ENCODE measurements at places on chromosomes 1 and 21.

GRCh38 chr1:169853341-169853740, 40.4 kb downstream of the SCYL3 start:
- DNase-seq = no peak

- no peak for DNase-seq
Observed at GRCh38 chr1:162055062-162055461, 14.4 kb upstream of the NOS1AP start.

GRCh38 chr1:107379826-107380225, 239.0 kb downstream of the NTNG1 start:
- DNase-seq = no peak

- DNase-seq = no peak
Observed at GRCh38 chr1:224785622-224786021, 143.9 kb upstream of the DNAH14 start.

GRCh38 chr1:161935264-161935663, 88.4 kb downstream of the OLFML2B start:
- no peak for DNase-seq

DNA sequence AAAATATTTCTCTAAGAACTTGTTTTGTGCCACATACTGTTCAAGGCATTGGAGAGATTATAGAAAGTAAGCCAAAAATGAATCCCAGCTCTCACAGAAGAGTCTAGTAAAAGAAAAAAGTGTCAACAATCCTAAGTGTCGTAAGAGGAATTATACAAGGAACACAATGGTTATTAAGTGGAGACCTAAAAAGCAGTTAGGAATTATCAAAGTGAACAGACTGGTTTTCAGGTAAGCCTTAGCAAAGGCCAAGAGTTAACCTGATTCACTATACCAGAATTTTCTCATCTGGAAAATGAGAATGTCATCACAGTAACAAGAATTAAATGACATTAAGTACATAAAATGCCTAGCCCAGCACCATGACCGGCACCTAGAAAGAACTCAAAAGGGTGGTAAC, 15.6 kb downstream of the SERBP1 start:
- DNase-seq = no peak

GRCh38 chr1:37682334-37682987, 9.9 kb upstream of the CDCA8 start:
- DNase-seq = peak; percentile 11

GRCh38 chr1:32886828-32887414, 630 bp downstream of the HPCA start:
- no peak for DNase-seq

- no peak for DNase-seq
Observed at GRCh38 chr1:94395231-94395630, 23.0 kb upstream of the ABCD3 start.

DNA sequence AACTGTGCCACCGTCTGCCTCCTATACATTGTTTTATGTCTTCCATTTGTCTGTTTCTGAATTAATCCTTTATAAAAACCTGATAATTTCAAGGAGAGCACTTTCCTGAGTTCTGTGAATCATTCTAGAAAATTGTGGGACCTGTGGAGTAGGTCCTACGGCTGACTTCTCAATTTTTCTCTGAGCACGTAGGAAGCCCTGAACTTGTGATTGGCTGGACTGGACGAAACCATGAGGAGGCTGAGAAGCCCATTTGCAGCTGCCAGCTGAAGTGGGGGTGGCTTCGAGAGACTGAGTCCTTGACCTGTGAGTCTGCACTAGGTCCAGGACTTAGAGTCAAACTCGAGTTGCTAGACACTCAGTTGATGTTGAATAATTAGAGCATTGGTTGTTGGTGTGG, 277.1 kb upstream of the NCAM2 start:
- no peak for DNase-seq

GRCh38 chr1:70633004-70633403, 221.9 kb downstream of the CTH start:
- no peak for DNase-seq

DNA sequence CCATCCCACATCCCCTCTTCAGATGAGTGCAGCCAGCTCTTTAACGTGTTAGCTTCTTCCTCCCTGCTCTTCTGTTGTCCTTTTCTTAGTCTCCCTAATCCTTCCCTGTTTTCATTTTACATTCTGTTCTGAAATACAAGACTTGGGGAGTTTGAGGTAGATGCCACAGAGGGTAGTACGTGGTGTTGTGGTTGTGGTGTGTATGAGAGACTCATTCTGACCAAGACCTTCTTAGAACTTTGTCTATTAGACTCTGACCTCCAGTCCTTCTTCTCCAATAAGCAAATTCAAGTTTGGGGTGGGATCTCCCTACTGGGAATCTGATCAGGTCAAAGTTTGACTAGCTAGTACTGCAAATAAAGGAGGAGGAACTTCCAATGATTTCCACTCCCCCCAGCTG, 39.5 kb downstream of the CACNA1E start:
- DNase-seq = no peak

DNA sequence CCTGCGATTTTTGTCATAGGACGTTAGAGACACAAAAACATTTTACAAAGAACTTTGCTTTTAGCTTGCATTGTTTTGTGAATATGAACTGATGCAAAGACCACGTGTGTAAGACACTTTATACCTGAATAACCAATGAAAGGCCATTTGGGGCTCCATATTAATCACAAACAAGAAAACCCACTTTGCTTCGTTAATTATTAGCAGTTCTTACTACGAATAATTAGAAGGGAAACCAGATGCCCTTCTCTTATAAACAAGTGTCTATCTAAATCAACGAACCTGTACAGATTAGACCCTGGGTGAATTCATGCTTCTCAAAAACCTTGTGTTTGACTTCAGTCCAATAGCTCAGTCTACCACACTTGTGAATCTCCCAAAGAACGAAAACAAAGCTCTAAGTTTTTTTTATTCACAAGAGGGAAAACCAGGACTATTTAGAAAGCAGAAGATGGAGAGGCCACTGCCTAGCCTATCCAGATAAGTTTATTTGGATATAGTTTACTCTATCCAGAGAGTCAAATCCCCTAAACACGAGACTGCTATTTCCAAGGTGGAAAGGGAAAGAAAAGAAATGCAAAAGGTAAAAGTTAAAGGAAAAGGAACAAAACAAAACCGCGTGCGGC, 897 bp downstream of the CYYR1 start:
- DNase-seq = no peak

GRCh38 chr1:214280386-214281020, 456 bp upstream of the SMYD2 start:
- DNase-seq = no peak
